ENCODE measurements at places on chromosomes 11 and 22. TPM values are rescaled to one million over a fixed set of nuclear protein-coding genes. Genes with fewer than 3 reads are reported as not detected.

OR10D3 gene
- total RNA-seq: not detected

LRRC10B gene
- total RNA-seq: not detected

ADSL gene
- 75.2 TPM for total RNA-seq

SHANK3 gene
- total RNA-seq: 1.4 TPM

ALKBH8 gene
- total RNA-seq: 9.9 TPM

ART1 gene
- total RNA-seq: not detected
